ENCODE measurements at places on chromosomes 11 and 22.

DNA sequence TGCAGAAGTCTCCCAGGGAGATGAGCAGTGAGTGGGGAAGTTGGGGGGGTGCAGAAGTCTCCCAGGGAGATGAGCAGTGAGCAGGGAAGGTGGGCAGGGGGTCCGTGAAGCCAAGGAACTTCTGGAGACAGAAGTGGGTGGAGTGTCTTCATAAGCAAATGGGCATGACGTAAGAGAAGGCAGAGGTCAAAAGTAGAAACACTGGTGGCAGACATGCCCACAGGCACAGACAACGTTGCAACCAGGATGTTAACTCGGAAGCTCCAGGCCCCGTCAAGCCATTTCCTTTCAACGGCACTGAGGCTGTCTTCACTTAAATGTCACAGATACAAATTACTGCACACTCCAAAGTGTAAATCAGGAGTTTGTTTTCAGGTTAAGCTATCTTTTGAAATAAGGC is 186.1 kb downstream of the SHANK2 start:
- no peak for DNase-seq

DNA sequence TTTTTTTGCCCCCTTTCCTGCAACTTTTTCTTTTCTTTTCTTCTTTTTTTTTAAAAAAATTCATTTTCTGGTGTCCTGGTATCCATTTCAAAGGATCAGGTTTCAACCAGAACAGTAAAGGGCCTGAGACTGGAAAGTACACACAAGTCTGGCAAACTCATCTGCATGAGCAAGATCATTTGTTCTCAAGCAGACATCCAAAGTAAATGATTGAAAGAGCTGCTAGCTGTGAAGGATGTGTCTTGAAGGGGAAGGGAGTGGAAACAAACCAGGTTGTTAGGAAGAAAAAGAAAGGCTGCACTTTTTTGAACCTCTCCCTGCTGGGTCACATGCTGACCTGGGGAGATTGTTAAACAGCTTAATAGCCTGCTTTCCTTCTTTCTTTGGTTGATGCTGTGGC is 5.3 kb downstream of the YAP1 start:
- no peak for DNase-seq

- no peak for DNase-seq
These were observed 20.8 kb upstream of the CHKA start for GRCh38 chr11:68142028-68142412.

GRCh38 chr11:126431401-126432064 is 76.0 kb downstream of the ST3GAL4 start:
- DNase-seq = no peak

GRCh38 chr22:40123387-40123786 is 54.3 kb upstream of the TNRC6B start:
- no peak for DNase-seq
